ENCODE measurements at places on chromosomes 1 and 21.

GRCh38 chr1:200979574-200980451 lies 43.7 kb downstream of the KIF21B start:
- DNase-seq = no peak

DNA sequence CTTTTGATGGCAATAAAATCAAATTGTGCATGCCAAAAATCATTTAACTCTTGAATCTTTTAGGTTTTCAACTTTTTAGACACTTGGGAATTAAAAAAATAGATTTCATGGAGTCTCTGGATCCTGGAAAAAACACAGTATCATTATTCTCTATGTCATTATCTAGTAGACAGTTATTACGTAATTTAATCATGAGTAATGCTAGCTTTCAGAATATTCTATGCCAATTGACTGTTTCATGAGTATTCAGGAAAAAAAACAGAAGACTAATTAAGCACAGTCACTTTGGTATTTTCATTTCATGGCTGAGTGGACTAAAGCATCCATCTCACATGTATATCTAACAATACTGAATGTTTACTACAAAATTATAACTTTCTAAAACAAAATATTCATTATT lies 44.0 kb downstream of the ODF2L start:
- no peak for DNase-seq

DNA sequence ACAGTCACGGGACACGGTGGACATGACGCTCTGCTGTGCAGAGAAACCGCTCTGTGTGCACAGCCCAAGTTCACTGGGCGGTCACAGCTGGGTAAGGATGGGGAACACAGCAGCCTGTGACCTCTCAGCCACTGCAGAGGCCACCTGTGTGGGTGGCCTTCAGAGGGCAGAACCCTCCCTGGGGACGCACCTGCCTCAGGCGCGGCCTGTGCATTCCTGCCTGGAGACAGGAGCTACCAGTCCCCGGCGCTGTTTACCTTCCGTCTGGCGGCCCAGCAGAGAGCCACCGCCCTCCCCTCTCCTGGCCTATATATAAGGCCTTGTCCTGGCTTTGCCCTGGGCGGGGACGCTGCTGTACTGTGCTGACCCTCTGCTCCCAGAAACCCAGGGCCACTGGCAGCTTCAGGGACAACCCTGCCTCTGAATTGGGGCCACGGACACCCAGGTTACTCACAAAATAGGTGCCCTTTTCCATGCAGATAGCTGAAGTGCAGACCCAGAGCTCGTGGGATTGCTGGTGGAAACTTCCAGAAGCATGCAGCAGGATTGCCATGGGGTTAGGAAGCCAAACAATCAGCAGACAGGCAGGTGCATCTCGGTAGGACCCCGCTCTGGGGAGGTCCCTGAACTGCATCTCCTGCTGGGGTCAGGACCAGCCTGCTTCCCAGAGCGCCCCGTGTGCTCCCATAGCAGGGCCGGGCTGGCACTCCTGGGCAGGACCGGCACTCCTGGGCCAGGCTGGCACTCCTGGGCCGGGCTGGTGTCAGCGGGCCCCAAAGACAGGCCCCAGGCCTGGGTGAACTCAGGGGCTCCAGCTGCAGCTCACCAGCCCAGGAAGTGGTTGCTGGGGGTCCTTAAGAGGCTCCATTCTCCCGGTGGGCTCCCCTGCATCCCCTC lies 83.6 kb downstream of the SIK1 start:
- no peak for DNase-seq

- no peak for DNase-seq
Observed at GRCh38 chr1:60068393-60069045, 5.1 kb downstream of the C1orf87 start.

GRCh38 chr1:46599059-46599970 lies 4.8 kb downstream of the MKNK1 start:
- no peak for DNase-seq

DNA sequence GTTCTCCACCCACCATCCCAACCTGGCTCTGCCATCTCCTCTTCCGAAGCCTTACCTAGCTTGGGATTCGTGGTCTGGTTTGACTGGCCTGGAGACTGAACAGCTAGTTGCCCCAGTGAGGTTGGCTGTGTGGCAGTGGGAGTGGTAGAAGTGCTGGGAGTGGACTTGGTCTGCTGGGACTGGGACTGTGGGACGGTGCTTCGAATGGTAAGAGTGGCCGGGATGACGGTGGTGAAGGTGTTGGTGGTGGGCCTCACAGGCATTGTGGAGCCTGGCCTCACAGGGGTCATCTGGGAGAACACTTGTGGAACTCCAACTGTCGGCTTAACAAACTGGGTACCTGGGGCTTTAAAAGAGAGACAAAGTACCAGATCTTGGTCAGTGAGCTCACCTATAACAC lies 28.7 kb downstream of the PSMB4 start:
- no peak for DNase-seq

DNA sequence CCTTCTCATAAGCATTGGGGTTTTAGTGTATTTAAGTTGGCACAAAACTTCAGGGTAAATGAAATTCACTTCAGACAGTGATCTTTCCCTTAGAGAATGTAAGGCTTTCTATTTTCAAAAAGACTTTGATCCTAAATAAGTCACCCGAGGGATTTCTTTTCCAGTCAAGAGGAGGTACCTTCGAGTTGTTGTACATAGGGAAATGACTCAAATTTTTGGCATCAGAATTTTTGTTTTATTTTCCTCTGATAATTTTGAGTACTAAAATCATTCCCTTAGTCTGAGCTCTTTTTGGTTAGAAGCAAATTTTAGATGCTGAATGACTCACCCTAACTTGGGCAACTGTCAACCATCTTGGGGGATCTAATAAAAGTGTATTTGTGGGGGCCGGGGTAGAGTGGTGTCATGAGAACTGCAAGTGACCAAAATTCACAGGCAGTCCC lies 193.9 kb downstream of the DHRS3 start:
- no peak for DNase-seq

- no peak for DNase-seq
Observed at GRCh38 chr1:66757722-66758240, 5.5 kb downstream of the DYNLT5 start.

GRCh38 chr1:202957733-202958543 lies at the start of gene ADIPOR1:
Gene ADIPOR1, minus strand, starts transcription at chr1:202958312. Its CDS starts 7,242 bp downstream, at chr1:202951070.
- peak; percentile 99 for DNase-seq

DNA sequence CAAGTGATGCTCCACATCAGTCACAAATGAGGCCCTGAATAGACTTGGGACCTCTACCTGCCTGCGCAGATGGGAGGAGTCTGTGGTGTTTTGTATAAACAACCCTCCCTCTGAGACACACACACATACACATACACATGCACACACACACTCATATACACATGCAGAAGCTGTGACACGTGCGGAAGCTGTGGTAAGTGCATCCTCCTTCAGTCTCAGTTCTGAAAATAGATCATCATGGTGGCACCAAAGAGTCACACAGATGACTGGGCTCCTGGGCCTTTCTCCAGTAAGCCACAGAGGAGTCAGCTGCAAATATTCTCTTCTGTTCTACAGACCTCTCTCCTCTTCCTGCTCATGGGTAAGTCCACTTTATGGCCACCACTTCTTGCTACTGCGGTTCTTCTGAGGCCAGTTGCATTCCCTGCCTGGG lies at the start of gene LY9:
LY9 (plus strand) TSS at position 224 of the 433 bp plus-strand sequence; CDS start at position 238, 14 bp downstream.
- DNase-seq = no peak

DNA sequence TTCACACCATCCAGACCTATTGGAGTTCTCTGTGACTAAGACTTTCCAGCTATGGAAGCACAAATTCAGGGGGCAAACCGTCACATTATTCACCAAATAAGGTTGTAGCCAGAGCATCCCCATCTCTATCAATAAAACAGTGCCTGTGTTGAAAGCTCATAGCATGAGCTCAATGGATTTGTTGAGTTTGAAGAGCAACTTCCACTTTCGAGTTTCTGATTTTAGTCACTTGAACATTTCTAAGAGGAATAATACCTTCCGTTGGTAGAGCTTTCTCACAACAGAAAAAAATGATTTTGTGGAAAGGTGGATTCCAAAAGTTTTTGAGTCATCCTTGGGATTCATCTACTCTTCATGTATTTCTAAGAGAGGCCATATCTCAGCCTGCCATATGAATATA lies 13.0 kb upstream of the ELAVL4 start:
- DNase-seq = no peak

- no peak for DNase-seq
Observed at GRCh38 chr1:30872033-30872947, 36.3 kb downstream of the SDC3 start.

- no peak for DNase-seq
Observed at GRCh38 chr1:209767096-209767495, 11.2 kb downstream of the TRAF3IP3 start.

DNA sequence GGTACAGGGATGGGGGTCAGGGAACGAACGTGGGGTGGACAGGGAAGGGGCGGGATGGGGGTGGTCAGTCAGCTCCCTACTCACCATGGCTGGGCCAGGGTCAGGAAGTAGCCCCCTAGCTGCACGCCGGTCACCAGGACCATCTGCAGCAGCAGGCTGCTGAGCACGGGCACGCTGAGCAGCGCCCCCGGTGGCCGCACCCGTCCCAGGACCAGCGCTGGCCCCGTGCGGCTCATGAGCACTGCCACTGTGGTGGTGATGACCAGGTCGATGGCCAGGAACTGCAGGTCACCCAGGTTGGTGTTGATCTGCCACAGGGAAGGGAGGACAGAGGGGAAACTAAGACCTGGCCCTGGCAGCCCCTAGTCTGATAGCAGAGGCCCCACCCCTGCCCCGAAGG lies 6.5 kb upstream of the MFAP2 start:
- no peak for DNase-seq

DNA sequence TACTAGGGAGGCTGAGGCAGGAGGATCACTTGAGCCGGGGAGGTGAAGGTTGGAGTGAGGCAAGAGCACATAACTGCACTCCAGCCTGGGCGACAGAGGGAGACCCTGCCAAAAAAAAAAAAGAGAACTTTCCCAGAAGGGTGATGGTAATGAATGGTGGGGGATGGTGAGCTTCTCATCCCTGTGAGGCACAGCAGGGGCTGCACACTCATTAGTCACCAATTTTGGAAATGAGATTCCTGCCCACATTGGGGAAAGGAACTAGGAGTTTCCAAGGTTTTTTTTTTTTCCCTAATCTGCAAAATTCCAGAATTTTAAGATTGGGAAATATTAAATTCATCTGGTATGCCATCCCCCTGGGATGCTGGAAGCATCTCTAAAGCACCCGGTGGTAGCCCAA lies 50.2 kb upstream of the SSBP3 start:
- no peak for DNase-seq
